ENCODE measurements at places on chromosomes 1 and 21.
A peak's percentile ranks its signal among the peaks of the same experiment; 100 is the strongest.

GRCh38 chr1:170407138-170407537 lies 124.8 kb upstream of the GORAB start:
- ATAC-seq = no peak

GRCh38 chr1:204487256-204487615 lies 7.4 kb downstream of the PIK3C2B start:
- no peak for ATAC-seq

GRCh38 chr1:161038523-161039153 lies at the start of gene TSTD1:
Gene TSTD1, minus strand, starts transcription at chr1:161038964. Its CDS starts 75 bp downstream, at chr1:161038889.
- ATAC-seq = peak; percentile 75

DNA sequence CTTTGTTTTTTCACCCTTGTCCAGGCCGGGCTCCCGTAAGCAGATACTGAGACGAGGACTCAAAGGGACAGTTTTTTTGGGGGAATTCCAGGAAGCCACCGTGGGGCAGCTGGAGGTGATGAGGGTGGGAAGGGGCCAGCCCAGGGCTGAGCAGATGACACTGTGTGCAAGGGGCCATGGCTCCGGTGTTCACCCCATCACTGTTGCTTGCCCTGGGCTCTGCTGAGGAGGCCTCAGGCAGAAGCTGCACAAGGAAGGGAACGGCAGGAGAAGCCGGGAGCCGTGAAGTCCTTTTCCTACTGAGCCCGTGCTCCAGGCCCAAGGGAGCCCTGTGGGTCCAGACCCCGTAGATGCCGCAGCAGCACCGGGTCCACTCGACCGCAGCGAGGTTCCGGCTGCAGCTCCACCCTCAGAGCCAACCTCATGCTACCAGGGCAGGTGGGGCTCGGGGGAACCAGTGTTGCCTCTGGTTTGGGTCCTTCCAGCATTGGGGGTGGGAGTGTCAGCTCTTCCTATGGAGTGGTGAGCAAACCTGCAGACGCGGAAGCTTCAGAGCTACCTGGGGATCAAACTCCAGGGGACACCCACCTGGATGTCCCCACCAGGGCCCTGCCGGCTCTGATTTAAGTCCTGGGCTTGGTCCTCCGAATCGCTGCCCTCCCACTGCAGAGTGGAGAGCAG lies 4.3 kb upstream of the CALML6 start:
- ATAC-seq = no peak

DNA sequence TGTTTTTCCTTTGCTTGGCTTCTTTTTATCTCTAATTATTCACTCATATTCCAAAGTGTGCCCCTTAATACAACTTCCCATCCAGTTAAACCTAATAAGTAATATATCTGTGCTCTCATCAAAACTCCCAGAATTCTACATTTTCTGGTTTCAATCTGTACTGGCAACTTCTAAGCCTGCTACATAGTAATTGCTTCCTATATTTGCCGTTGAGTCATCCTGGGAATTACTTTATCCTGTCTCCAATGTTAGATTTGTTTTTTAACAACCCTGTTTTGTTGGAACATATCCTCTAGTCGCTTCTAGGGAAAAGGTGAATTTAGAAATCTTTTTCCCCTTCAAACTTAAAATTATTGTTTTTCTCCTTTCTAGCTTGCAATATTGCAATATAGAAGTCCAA lies 620.5 kb upstream of the PKN2 start:
- ATAC-seq = no peak

- no peak for ATAC-seq
Observed at GRCh38 chr1:150386592-150386991, 22.6 kb downstream of the RPRD2 start.

- no peak for ATAC-seq
Observed at GRCh38 chr1:117719004-117719403, 113.2 kb downstream of the TENT5C start.

- no peak for ATAC-seq
Observed at GRCh38 chr1:189323091-189323490, 1154.6 kb downstream of the BRINP3 start.

GRCh38 chr1:228343191-228343661 lies 63.4 kb downstream of the TRIM11 start:
- ATAC-seq = no peak

- ATAC-seq = no peak
Observed at GRCh38 chr1:184158896-184159681, 107.6 kb downstream of the TSEN15 start.

- ATAC-seq = no peak
Observed at GRCh38 chr1:110876748-110877341, 3.9 kb downstream of the CD53 start.

DNA sequence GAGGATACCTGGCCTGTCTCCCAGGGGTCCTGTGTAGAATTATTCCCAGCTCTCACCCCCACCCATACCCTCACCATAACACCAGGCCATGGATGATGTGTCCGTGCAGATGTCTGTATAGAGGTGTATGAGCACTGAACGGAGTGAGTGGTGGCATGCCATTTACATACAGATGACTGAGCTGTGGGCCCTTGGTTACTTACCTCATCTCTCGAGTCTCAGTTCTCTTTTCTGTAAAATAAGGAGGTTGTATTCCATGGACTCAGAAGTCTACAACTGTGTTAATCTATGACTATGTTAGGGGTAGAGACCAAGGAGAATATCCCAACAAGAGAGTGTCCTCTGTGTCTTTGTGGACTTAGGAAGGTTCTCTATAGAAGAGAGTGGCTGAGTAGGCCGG lies 65.6 kb upstream of the CD1D start:
- no peak for ATAC-seq

- ATAC-seq = no peak
Observed at GRCh38 chr1:236289492-236290131, 7.9 kb upstream of the ERO1B start.

DNA sequence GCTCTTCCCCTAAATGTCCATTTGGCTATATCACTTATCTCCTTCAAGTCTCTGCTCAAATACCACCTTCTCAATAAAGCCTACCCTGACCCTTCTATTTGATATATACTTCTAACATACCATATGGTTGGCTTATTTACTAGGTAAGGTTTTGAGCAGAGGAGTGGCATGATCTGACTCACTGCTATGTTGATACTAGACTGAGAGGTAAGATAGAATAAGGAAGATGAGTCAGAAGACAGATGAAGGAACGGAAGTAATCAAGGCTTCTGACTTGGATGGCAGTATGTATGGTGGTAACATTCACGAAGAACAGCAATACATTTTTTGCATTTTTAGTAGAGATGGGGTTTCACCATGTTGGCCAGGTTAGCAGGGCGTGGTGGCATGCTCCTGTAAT lies 4.8 kb upstream of the HRNR start:
- peak; percentile 86 for ATAC-seq

- ATAC-seq = no peak
Observed at GRCh38 chr21:42452401-42453223, 43.4 kb downstream of the RSPH1 start.

GRCh38 chr21:29271927-29272333 lies 26.8 kb upstream of the BACH1 start:
- no peak for ATAC-seq

GRCh38 chr1:153571706-153572105 lies 6.1 kb upstream of the S100A2 start:
- ATAC-seq = no peak

GRCh38 chr1:54064299-54064698 lies 10.9 kb downstream of the TCEANC2 start:
- peak; percentile 79 for ATAC-seq

- ATAC-seq = no peak
Observed at GRCh38 chr1:67851800-67852199, 18.5 kb upstream of the GNG12 start.

DNA sequence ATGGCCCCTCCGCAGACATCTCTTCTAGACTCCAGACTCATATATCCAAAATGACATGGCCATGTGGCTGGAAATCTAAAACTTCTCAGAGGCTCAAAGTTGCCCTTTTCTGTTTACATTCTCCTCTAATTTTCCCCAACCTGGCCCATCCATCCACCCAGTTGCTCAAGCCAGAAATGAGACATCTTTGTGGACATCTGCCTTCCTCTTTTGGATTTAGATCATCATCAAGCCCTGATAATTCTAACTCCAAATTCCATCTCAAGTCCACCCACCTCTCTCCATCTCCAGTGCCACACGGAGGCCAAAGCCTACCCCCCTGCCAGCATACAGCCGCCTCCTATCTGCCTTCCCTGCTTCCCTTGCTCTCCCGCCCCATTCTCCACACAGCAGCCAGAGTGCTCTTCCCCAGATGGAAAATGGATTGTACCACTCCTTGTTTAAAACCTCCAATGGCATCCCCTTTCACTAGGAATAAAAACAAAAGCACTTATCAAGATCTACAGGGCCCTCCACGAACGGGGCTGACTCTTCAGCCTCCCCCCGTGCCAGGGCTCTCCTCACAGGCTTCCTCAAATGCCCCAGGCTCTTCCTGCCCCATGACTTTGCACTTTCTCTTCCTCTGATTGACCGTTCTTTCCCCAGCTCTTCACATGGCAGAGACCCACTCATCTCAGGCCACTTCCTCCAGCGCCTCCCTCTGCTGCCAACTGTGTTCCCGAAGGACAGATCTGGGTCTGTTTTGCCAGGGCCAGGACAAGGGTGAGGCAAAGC lies 40.1 kb downstream of the SYT6 start:
- ATAC-seq = no peak

DNA sequence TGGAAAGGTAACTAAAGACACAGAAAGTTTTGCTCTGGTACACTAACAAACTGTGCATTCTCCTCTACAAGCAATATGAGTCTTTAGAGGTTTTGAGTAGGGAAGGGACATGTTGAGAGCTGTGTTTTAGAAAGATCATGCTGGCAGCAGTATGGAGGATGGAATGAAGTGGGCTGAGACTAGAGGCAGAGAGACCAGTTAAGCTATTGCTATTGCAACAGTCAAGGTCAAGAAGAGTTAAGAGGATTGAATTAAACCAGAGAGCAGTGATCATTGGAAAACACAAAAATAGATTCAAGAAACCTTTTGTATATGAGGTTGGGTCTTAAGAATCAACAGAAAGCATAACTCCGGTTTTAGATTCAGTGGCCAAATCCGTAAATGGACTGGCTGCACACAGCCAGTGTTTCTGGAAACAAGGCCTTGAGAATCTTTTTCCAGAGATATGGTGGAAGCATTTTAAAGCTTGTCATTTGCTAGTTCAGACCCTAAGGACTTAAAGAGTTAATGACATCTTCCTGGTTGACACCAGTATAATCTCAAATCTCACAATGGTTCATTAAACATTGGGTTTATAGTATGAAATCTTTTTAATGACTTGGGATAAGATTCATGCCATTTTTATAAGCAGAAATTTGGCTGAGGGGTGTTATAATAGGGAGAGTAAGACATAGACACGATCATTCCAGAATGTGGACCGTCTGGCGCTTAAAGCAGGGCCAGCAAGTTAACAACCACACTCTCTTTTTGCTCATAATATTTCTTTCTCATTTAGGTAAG lies 177.9 kb downstream of the NR5A2 start:
- no peak for ATAC-seq

DNA sequence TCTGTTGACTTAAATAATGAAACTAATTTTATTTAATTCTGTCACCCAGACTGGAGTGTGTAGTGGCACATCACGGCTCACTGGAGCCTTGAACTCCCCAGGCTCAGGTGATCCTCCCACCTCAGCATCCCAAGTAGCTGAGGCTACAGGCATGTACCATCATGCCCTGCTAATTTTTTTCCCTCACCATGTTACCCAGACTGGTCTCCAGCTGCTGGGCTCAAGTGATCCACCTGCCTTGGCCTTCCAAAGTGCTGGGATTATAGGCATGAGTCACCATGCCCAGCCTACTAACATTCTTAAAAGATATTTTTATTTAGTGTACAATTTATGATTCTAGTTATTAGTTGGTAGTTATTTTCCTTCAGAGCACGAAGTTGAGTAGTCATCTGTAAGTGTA lies 49.5 kb downstream of the NRDC start:
- peak; percentile 72 for ATAC-seq

GRCh38 chr1:195799016-195799415 lies 809.2 kb downstream of the KCNT2 start:
- no peak for ATAC-seq

DNA sequence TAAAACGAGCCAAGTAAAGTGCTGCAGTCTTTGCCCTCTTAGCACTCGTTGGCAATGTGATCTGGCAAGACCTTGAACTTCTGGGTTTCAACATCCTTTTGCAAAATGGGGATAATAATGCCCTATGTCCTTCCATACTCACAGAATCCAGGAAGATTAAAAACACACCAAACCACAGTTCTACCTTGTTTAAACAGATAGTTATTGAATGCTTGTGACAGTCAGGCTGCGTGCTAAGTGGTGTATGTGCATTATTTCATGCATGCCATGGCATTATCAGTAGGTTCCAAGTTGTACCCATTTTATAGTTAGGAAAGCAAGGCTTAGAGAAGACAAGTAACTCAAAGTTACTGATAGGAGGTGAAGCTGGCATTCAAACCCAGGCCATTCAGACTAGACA lies 308.6 kb upstream of the PROX1 start:
- no peak for ATAC-seq

- ATAC-seq = peak; percentile 56
Observed at GRCh38 chr1:85048296-85049064, at the start of gene MCOLN3. Gene MCOLN3, minus strand, starts transcription at chr1:85048500. Its CDS starts 3,140 bp downstream, at chr1:85045360.

DNA sequence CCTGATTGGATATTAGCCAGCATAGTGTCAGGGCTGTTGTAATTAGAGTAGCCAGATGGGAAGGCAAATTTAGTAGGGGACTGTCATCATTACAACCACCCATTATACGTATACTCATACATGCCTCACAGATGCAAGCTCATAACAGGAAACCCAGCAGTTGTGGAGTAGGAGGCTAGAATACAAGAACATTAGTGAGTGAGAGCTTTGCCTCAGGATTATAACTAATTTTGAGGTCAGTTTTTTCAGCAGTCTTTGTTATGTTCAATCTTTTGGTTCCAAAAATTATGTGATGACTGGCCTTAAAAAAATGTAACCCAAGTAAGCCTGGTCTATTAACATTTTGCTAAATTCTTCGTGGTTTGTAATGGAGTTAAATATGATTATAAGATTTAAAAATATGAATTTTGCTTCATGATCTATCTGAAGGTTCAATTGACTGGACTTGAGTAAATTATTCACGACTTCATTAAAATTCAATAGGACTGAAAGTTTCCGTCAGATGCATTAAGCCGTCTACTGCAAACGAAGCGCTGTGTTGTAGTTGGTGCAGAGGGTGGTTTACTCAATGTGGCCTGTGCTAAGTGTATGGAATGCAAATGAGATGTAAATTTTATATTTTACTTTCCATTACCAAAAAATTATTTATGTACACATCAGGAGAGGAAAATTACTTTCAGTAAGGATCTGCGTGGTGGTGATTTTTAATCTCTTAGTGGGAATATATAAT lies 48.8 kb downstream of the KCNK1 start:
- ATAC-seq = no peak

GRCh38 chr1:236051242-236051791 lies 13.6 kb downstream of the NID1 start:
- ATAC-seq = no peak

DNA sequence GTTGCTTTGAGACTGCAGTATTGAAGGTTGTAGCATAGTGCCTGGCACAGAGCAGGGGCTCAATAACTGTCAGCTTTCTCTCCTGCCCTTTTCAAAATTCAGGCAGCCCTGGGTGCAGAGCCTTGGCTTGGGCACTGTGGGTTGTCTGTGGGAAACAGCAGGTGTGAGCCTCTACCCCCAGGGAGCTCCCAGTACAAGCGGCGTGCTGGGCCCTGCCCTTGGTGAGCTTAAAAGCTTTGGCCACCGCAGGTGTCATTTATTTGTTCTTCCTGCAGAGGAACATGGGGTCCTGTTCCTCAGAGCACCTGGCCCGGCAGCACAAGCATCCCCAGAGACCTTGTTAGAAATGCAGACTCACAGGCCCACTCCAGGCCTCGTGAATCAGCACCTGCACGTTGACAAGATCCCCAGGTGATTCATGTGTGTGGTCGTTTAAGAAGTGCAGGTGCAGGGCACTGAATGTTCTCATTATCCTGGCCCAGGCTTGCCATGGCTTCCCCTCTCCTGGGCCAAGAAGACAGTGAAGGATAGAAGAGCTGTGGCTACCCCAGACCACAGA lies 29.9 kb upstream of the IGSF21 start:
- no peak for ATAC-seq

GRCh38 chr1:63073309-63074306 lies 248.8 kb upstream of the FOXD3 start:
- ATAC-seq = peak; percentile 54

Measured in esophagus mucosa (tissue), 1 donor.